ENCODE measurements at places on chromosomes 3 and 15.

DNA sequence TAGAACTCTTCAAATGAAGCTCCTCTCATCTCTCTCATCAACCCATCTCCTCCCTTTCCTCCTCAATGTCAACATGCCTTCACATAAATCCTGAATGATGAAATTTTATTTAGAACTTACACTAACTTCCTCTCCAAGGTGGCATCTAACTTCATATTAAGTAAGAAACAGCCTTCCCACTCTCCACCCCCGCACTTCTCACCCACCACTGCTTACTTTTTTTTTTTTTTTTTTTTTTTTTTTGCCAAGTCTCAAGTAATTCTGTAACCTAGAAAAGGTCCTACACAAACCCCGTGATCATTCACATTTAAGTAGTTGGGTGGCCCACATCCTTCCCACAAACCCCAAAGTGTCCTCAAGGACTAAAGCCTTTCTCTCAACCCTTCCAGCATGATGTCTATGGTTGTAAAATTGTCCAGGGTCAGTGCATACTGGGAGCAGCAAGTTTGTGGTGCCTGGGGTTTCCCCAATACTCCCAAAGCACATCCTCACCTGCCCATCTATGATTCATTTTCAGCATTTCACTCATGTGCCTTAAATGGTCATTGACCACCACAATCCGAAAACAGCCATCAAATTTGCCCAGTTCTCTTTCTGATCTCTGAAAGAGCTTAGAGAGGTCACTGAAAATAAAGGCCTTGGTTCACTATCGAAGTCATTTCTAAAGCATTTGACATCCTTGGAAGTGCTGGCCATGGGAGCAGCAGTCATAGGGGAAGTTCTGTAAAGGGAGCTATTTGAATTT is 47.2 kb downstream of the CD86 start:
- no peak for DNase-seq

GRCh38 chr3:57961828-57962447 is 46.3 kb upstream of the FLNB start:
- DNase-seq: no peak

DNA sequence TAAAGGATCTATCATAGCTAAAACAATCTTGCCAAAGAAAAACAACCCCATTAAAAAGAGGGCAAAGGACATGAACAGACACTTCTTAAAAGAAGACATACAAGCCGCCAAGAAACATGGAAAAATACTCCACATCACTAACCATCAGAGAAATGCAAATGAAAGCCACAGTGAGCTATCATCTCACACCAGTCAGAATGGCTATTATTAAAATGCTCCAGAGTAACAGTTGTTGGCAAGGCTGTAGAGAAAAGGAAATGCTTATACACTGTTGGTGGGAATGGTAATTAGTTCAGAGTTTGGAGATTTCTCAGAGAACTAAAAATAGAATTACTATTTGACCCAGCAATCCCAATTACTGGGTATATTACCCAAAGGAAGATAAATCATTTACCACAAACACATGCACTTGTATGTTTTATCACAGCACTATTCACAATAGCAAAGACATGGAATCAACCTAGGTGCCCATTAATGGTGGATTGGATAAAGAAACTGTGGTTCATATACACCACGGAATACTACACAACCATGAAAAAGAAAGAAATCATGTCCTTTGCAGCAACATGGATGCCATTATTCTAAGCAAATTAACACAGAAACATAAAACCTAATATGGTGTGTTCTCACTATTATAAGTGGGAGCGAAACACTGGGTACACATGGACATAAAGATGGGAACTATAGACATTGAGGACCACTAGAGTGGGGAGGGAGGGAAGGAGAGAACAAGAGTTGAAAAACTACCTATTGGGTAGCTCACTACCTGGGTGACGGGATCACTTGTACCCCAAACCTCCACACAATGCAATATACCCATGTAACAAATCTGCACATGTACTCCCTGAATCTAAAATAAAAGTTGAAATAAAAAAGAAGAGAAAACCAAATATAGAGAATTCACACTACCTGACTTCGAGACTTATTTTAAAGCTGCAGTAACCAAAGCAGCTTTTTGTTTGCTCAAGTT is 32.6 kb downstream of the ITGA11 start:
- DNase-seq: no peak

DNA sequence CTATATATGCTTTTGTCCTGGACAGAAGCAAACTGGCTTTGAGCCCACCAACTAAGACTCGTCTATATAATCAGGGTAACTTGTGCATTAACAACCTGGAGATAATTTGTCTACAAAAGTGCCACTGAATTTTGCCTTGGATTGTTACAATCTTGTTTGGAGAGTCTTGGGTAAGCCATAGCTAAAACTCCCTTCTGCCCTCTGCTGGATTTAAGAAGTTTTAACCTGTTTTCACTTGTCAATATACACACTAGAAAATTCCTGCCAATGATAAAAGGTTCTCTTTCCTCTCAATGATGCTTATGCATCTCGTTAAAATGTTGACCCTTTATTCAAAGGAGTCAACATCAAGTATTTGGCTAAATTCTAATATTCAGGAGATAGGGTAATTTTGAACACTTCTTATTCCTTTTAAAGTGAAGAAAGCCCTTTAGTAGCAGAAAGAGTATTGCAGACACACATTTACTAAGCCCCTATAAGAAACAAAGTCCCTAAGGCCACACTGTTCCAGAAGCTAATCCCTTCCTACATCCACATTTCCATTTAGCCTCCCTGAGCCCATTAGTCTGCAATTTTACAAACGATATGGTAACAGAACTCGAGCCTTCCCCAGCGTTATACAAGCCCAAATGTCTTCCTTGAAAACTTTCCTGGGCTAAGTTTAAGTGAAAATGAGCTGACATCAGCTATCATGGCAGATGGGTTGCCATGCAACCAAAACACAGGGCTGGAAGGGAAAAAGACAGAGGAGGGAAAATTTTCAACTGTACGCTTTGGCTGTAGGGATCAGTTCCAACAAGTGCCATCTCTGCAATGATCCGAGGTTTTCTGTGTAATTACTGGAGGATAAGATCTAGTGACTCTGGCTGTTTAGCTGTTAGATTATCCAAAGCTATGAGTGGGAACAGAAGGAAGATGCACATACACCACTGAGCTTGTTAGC is 75.9 kb upstream of the FGF12 start:
- no peak for DNase-seq

DNA sequence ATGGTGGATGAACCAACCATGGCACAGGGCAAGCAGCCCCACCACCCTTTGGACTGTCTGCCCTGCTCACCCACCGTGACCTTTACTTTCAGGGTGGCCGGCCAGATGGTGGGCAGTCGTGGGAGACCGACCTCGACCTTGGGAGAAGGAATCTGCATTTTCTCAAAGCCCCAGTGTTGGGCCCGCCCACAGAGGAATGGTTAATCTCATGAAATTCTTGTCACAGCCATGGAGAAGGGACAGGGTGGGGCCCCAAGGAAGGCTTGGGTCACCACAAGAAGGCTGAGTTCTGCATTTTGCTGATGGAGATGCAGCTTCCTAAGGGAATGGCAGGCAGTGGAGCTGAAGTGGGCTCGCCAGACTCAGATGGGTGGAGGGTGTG is 2.9 kb downstream of the PLXND1 start:
- DNase-seq: no peak

DNA sequence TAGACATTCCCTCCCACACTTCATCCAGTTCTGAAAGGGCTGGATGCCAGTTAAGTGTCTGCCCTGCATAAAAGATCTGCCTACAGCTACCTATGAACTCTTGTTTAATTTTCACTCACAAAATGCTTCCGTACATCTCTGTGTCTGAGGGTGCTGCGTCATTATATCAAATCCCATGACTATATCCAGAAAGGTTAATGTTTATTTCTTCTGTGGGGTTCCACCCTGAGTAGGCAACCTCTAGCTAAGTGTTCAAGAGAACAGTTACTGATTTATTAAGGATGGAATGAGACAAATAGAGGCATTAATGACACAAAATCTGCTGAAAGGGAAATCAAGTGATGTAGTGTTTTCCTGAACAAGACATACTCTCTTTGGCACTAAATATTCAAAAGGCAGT is 220.2 kb downstream of the MTHFS start:
- no peak for DNase-seq

DNA sequence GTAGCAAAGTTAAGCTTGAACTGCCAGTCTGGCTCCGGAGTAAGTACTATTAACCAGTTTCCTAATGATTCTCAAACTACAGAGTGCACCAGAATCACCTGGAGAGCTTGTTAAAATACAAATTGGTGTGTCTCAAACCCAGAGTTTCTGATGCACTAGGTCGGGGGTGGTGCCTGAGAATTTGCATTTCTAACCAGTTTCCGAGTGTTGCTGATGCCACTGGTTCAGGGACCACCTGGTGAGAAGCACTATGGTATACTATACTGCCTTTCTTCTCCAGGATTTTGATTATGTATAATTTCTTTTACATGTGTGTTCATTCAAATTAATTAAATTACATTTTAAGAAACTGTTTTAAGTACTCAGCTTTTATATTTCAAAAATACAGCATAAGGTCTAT is 48.8 kb upstream of the PLSCR5 start:
- no peak for DNase-seq

DNA sequence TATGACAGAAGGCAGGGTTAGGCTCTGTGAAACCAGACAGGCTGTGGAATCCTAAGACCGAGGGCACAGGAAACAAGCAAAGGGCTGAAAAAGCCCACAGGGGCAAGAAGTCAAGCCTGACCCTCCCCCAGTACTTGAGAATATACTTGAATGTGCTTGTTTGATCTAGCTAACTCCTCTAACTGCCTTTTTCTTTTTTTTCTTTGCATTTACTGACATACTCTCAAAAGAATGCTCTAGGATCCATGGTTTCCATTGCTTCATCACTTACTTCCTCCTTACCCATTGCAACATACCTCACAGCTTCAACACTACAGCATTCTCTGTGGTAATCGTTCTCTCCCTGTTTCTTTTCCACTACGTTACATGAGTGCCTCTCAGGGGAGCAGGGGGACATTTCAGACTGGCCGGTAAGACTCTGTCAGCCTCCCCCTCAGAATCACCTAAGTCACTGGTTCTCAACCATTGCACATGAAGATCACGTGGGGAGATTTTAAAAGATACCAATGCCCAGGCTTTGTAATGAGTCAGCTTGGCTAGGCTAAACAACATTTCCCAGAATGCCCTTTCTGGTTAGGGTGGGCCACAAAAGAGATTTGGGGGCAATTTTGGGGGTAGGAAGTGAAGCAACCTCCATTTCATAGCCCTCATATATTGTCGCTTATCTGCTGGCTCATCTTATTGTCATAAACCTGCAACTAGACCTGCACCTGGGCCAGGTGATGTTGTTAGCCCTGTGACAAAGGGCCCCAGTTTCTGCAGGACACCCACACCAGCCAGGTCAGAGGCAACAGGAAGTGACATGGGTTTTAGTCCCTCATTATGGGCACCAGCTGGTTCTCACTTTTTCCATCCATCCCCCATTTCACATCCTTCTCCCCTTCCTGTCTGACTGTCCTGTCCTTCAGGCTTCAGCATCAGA is 24.6 kb upstream of the RSL24D1 start:
- DNase-seq: no peak

- DNase-seq: no peak
Observed at GRCh38 chr3:87398168-87398801, 121.9 kb upstream of the POU1F1 start.

DNA sequence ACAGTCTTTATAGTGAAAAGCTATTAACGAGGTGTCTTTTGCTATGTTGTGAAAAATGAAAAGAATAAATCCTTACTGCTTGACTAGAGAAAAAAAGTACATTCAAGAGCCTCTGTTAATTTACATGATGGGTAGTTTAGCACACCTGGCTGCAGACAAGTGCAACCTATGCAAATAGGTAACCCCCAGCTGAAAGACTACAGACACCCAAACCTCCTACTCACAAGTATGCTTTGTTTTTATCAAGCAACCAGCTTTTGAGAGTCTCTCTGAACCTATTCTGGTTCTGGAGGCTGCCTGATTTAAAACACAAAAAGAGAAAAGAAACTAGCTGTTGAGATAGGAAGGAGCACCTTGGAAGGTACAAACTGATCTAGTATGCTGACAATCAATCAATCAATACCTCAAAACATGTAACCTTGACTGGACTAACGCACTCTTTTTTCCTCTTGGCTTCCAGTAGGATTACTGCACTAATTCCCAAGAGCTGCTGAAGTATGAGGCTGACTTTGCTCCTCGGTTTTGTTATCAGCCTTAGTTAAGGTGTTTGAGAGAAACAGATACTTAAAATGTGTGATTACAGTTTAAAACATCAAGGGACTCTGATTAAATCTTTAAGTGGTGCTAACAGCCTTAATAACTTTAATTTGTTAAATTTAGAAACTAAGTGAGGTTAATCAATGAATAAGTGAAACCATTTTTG is 63.6 kb downstream of the OSBPL10 start:
- DNase-seq: no peak

DNA sequence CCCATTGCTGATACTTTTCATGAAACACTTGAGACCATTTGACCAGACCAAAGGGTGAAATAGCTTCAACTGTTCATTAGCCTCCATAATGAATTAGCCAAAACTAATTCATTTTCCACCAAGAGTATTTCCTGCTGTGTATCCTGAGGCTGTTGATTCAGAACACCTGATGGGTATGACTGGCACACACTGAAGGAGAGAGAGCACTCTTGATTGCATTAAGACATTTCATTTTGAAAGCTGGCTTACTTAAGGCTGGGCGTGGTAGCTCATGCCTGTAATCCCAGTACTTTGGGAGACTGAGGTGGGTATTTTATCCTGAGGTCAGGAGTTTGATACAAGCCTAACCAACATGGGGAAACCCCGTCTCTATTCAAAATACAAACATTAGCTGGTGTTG is 175.6 kb downstream of the AGBL1 start:
- no peak for DNase-seq

GRCh38 chr15:72033285-72033684 is 84.7 kb downstream of the MYO9A start:
- no peak for DNase-seq

- no peak for DNase-seq
Observed at GRCh38 chr3:58519668-58520402, 17.2 kb downstream of the ACOX2 start.

- no peak for DNase-seq
Observed at GRCh38 chr3:25259871-25260270, 168.2 kb upstream of the RARB start.

- DNase-seq: no peak
Observed at GRCh38 chr15:68383161-68384074, 48.5 kb downstream of the ITGA11 start.

GRCh38 chr3:156576651-156577348 is 21.9 kb upstream of the SSR3 start:
- DNase-seq: no peak

GRCh38 chr3:4732925-4733324 is 239.8 kb downstream of the ITPR1 start:
- no peak for DNase-seq

DNA sequence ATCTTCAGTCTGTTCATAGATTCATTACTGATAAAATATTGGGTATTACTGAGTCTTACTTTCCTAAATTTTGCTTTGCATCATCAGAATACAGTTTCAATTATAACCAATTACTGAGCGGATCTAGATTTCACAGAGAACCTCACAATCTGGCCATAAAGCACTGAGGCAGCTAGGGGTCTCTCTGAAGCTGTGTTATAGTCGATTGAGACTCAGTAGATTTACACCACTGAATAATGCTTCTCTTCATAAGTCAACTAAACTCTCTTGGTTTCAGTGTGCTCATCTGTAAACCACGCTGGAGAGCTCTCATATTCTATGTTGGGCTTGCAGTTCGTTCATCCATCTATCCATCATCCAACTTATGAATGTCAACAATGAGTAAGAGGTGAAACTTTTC is 180.6 kb downstream of the GREM1 start:
- DNase-seq: no peak
